IMR-90 (cell line): ENCODE measurements at places on chromosomes 11 and 22. TPM values are rescaled to one million over a fixed set of nuclear protein-coding genes. Genes with fewer than 3 reads are reported as not detected.

The GLYAT gene
- not detected in 2 replicates for total RNA-seq

The BCO2 gene
- total RNA-seq = 0.18 and 0.83 TPM in 2 replicates

The CD6 gene
- not detected in 2 replicates for total RNA-seq

The FSHB gene
- total RNA-seq = not detected in 2 replicates

The GLB1L2 gene
- total RNA-seq = under 0.01 TPM in 2 replicates

The OR5M11 gene
- not detected in 2 replicates for total RNA-seq

The TMEM86A gene
- total RNA-seq = 0.28 and 0.36 TPM in 2 replicates

The OR51I1 gene
- not detected in 2 replicates for total RNA-seq

The IGLL1 gene
- total RNA-seq = not detected in 2 replicates

The DEFB131B gene
- not detected in 2 replicates for total RNA-seq

The KCNJ5 gene
- total RNA-seq = 0.18 TPM in 1 of 2 replicates, not detected in the other

The BDNF gene
- 152 and 174 TPM in 2 replicates for total RNA-seq

The FXYD6 gene
- total RNA-seq = not detected in 2 replicates

The KREMEN1 gene
- 2.5 and 2.9 TPM in 2 replicates for total RNA-seq

The SCN2B gene
- under 0.01 TPM in 2 replicates for total RNA-seq

The LRRC4C gene
- total RNA-seq = under 0.01 TPM in 2 replicates

The H19 gene
- total RNA-seq = not detected in 2 replicates

The UCP3 gene
- total RNA-seq = under 0.01 TPM in 2 replicates

The SEC14L3 gene
- total RNA-seq = not detected in 2 replicates

The CRYAB gene
- total RNA-seq = 3.9 and 6.5 TPM in 2 replicates

The CDC42EP1 gene
- 4.7 and 6.1 TPM in 2 replicates for total RNA-seq

The MS4A14 gene
- not detected in 2 replicates for total RNA-seq

The C11orf68 gene
- 19.4 and 20.3 TPM in 2 replicates for total RNA-seq

The GNAZ gene
- total RNA-seq = 1.9 and 2.5 TPM in 2 replicates

The DDX25 gene
- total RNA-seq = under 0.01 TPM in 1 of 2 replicates, not detected in the other

The MRGPRX3 gene
- total RNA-seq = not detected in 2 replicates

The OR52E8 gene
- not detected in 2 replicates for total RNA-seq

The MAPK8IP1 gene
- 6.5 and 6.9 TPM in 2 replicates for total RNA-seq

The MORC2 gene
- 20.6 and 24.7 TPM in 2 replicates for total RNA-seq

The FOLH1 gene
- not detected in 2 replicates for total RNA-seq

The BTBD10 gene
- total RNA-seq = 59.9 and 84.2 TPM in 2 replicates

The CSNK2A3 gene
- total RNA-seq = 3.2 and 3.9 TPM in 2 replicates

The OR8B4 gene
- not detected in 2 replicates for total RNA-seq

The TMEM191C gene
- total RNA-seq = 0.28 and 0.36 TPM in 2 replicates

The APOA1 gene
- 0.18 and 0.56 TPM in 2 replicates for total RNA-seq

The QSER1 gene
- total RNA-seq = 15.6 and 21.1 TPM in 2 replicates

The OR52I2 gene
- not detected in 2 replicates for total RNA-seq

The C22orf42 gene
- total RNA-seq = not detected in 2 replicates

The MMP27 gene
- not detected in 2 replicates for total RNA-seq

The NAALAD2 gene
- under 0.01 TPM in 1 of 2 replicates, not detected in the other for total RNA-seq
